NCI-H2171 (cell line): ENCODE measurements at places on chromosomes 13 and 19.

GRCh38 chr19:13429563-13429962 lies 76.7 kb downstream of the CACNA1A start:
- no peak for DNase-seq

- DNase-seq, result no peak
Observed at GRCh38 chr13:105168295-105168694, 1367.2 kb downstream of the EFNB2 start.

DNA sequence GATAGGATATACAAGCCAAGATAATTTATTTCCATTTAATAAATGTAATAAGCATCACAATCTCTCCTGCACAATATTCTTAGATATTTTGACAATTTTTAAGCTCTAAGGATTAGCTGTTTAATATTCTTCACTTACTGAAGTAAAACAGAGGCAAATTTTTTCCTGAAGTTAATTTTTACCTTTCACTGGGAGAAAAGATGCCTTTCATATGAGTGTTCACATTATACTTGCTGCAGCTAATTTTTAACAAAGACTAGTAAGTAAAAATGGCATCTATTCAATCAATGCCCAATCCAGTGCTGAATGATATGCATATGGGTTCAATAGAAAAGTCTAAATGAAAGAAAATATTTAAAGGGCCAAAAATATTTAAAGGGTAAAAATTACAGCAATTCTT lies 377.2 kb upstream of the GPC6 start:
- no peak for DNase-seq

DNA sequence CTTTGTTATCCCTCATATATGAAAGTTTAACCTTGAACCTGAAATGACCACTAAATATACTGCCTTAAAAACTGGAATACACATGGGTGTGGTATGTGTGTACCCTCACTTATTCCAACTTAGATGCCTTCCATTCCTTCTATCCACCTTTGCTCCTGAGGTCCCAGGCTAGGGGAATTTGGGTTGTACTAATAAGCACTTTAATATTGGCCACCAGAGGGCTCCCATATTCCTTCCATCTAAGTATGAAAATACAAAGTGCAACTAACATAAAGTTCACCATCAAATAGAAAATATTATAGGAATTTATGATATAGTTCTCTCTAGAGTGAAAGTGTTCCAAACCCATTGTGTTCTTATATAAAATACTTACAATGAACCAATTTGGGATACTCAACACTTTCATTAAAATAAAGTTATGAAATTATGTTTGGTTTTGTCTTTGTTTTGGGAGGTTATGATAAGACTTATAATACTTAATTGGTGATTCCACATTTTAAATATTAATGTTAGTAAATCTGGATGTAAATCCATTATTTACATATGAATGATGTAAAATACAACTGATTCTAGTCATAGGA lies 62.3 kb downstream of the ITGBL1 start:
- peak; percentile 53 for DNase-seq
